Activated naive CD4-positive, alpha-beta T cell treated with anti-CD3 and anti-CD28 coated beads, Interleukin-2, amount 10 ng/mL, durations not matched to agents 7 days and 5 days (primary cell): ENCODE measurements at places on chromosomes 12 and 14.

GRCh38 chr12:42283739-42284138 is 42.2 kb downstream of the ZCRB1 start:
- H3K27me3 ChIP-seq = no peaks in the 10 kb centered on the region
- no peak overlapping the region for H3K27ac ChIP-seq
- no peak overlapping the region for H3K4me3 ChIP-seq
- DNase-seq = no peak

DNA sequence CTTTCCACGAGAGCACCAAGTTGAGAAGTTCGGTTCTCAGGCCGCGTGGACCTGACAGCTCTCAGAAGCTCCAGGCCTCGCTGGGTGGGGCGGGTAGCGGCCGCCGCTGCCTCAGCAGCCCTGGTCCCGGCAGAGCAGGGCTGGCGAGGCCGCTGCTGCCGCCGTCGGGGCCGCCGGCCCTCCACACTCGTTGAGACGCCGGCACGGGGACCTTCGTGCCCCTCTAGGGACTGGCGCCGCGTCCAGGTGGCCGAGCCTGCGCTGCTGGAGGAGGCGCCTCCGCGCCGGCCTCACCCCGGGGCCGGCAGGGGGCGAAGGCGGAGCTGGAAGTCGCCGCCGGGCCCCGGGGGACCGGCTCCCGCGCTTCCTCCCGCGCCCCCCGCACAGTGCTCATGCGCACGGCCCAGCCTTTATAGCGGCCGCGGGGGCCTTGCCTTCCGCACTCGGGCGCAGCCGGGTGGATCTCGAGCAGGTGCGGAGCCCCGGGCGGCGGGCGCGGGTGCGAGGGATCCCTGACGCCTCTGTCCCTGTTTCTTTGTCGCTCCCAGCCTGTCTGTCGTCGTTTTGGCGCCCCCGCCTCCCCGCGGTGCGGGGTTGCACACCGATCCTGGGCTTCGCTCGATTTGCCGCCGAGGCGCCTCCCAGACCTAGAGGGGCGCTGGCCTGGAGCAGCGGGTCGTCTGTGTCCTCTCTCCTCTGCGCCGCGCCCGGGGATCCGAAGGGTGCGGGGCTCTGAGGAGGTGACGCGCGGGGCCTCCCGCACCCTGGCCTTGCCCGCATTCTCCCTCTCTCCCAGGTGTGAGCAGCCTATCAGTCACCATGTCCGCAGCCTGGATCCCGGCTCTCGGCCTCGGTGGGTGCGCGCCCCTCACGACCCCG is at the start of gene COCH:
Gene COCH, plus strand, starts transcription at position 440 of the 879 bp plus-strand sequence. Its CDS starts 380 bp downstream, at position 820.
- peaks cover 79% of the 10 kb centered on the region for H3K27me3 ChIP-seq
- H3K4me3 ChIP-seq = peak within 1 kb of the TSS; percentile 72
- peak; percentile 51 for DNase-seq
- H3K27ac ChIP-seq = no peak within 1 kb of the TSS
- H3K36me3 ChIP-seq = peaks cover 2% of the 10 kb centered on the region

- no peaks in the 10 kb centered on the region for H3K4me1 ChIP-seq
- DNase-seq = no peak
- no peaks in the 10 kb centered on the region for H3K36me3 ChIP-seq
- no peak overlapping the region for H3K4me3 ChIP-seq
- H3K27ac ChIP-seq = no peak overlapping the region
Measured at GRCh38 chr14:61219673-61220072, 61.5 kb downstream of the TMEM30B start.

GRCh38 chr12:84502907-84503787 is 409.5 kb downstream of the SLC6A15 start:
- H3K4me3 ChIP-seq = no peak overlapping the region
- H3K27me3 ChIP-seq = no peaks in the 10 kb centered on the region
- no peaks in the 10 kb centered on the region for H3K36me3 ChIP-seq
- H3K4me1 ChIP-seq = no peaks in the 10 kb centered on the region
- peak; percentile 30 for DNase-seq

- H3K36me3 ChIP-seq = no peaks in the 10 kb centered on the region
- no peaks in the 10 kb centered on the region for H3K4me1 ChIP-seq
- DNase-seq = no peak
- peaks cover 7% of the 10 kb centered on the region for H3K27me3 ChIP-seq
Measured at GRCh38 chr12:106629797-106630659, 47.2 kb downstream of the RFX4 start.

DNA sequence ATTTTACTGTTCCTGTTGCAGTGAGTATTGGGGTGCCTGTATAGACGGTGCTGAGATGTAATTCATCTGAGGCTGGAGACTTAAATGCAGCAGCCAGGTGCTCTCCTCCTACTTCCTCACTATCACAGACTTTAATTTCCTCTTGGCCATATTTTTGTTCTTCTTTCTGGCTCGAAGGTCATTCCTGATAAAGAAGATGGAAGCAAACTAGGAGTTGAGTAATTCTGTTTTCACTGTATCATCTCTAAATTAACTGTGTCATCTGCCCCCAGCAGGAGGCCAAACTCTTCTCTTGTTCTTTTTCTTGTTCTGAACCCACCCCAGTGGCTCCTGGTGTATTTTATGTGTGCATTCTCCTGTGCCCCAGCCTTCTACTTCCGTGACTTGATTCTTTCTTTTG is 141.7 kb upstream of the ARHGAP5 start:
- no peak overlapping the region for H3K4me3 ChIP-seq
- no peaks in the 10 kb centered on the region for H3K36me3 ChIP-seq
- peaks cover 4% of the 10 kb centered on the region for H3K27me3 ChIP-seq

DNA sequence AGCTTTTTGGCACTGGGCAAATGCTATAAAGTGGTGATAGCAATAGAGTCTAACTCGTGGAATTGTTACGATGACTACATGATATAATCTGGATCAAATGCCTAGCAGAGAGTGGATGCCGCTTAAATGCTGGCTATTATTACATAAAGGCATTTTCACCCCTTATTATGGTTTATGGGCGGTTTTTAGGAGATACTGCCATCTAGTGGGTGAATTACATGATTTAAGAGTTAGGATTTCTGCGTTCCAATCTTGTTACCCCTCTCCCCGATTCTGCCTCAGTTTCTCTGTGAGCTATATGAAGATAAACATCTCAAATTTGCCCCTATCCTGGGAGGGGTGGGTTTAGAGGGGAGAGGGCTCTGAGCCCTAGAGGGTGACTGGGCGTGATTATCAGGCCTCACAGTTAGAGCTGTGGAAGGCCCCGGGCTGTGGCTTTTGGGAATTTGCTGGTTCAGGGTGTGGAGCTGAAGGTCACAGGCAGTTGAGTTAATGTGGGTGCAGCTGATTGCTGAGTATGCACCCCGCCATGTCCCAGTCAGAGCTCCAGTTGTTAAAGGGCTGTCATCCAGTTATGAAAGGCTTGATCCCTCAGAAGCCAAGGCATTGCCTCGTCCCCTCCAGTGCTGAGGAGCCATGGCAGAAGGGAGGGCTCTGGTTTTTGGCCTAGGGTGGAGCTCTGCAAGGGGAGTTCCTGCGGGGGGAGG is 14.4 kb downstream of the CLSTN3 start:
- peak; percentile 18 for DNase-seq
- H3K4me3 ChIP-seq = no peak overlapping the region
- peaks cover 11% of the 10 kb centered on the region for H3K4me1 ChIP-seq
- no peaks in the 10 kb centered on the region for H3K27me3 ChIP-seq
- H3K36me3 ChIP-seq = peaks cover 70% of the 10 kb centered on the region
- H3K27ac ChIP-seq = no peak overlapping the region

- H3K4me1 ChIP-seq = peaks cover 46% of the 10 kb centered on the region
- no peak for DNase-seq
- H3K27ac ChIP-seq = no peak overlapping the region
- H3K4me3 ChIP-seq = no peak overlapping the region
Measured at GRCh38 chr14:72433511-72433910, 460.4 kb downstream of the DPF3 start.
